ENCODE measurements at places on chromosomes 5 and 9. TPM values are rescaled to one million over a fixed set of nuclear protein-coding genes. Genes with fewer than 3 reads are reported as not detected.

The CARTPT gene
- not detected for total RNA-seq

The TUSC1 gene
- not detected for total RNA-seq

DNA sequence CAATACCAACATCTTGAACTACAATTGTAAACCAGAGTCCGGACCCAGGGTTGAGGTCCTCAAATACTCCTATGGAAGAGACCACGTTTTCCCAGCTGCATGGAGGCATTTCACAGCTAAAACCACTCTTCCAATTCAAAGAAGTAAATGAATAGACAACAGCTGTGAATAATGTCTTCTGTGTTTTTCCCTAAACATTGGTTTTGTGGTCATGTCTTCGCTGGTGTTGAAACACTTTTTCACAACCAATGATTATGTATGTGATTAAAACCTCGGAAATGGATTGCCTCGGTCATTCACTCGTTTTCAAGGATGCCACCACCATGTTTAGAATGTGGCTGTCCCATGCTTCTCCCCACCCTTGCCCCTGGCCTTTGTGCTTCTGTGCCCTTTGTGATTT is 9.4 kb upstream of the TENT4A start:
- H3K27me3 ChIP-seq = no peaks in the 10 kb centered on the region
- no peaks in the 10 kb centered on the region for H3K36me3 ChIP-seq
- H3K4me3 ChIP-seq = no peak overlapping the region
- H3K4me1 ChIP-seq = no peaks in the 10 kb centered on the region
- no peak for DNase-seq
- H3K27ac ChIP-seq = no peak overlapping the region

DNA sequence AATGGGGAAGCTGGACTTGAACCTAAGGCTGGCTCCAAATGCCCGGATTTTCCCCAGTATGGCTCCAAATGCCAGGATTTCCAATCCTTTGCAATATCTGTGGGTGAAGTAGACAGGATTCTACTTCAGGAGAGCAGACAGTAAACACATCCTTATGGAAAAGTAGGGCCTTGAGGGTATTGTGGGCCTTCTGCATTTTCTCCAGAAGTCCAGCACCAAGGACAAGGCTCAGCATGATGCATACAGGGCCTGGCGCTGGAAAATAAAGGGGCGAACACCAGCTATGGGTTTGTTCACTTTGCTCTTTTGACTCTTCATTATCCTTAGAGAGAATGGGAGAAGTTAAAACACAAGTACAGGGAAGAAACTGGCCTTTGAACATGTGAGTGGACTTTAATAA is 347.5 kb downstream of the SEMA5A start:
- no peak for DNase-seq
- H3K36me3 ChIP-seq = no peaks in the 10 kb centered on the region
- H3K27me3 ChIP-seq = no peaks in the 10 kb centered on the region
- no peak overlapping the region for H3K4me3 ChIP-seq
- no peaks in the 10 kb centered on the region for H3K4me1 ChIP-seq
